ENCODE measurements at places on chromosomes 4 and X.
A peak's percentile ranks its signal among the peaks of the same experiment; 100 is the strongest.

GRCh38 chr4:188428935-188429334 is 289.7 kb downstream of the TRIML1 start:
- peak; percentile 38 for DNase-seq

DNA sequence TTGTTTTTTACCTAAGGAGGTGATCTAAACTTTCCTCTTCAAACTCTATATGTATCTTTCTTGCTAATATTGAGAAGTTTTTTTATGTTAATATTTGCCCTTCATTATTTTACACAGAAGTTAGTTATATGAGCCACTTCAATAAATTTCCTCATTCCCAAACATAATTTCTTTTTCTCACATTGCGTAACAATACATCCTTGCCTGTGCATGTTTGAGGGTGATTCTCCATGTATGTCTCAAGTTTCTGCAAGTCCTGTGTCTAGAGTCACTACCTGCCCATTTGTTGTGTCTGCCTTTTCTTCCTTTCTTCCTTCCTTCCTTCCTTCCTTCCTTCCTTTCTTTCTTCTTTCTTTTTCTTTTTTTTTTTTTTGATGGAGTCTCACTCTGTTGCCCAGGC is 2057.9 kb downstream of the PCDH7 start:
- no peak for DNase-seq

GRCh38 chr4:139849219-139849618 is 183.6 kb downstream of the MGST2 start:
- no peak for DNase-seq

DNA sequence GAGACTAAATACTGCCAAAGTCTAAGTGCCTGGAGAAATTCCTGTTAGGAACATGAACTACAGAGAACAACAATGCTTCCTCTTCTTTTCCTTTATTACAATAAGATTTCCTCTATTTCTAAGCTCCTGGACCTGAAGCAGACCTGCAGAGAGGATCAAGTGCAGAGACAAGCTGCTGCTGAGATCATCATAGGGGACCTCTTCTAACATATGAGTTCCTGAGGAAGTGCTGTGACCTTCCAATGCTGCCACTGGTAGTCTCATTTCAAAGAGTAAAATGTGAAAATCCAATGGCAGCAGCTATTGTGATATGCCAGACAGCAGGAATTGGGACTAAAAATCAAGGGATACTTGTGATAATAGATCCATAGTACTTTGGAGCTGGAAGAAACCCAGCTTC is 28.0 kb downstream of the CCNG2 start:
- no peak for DNase-seq

DNA sequence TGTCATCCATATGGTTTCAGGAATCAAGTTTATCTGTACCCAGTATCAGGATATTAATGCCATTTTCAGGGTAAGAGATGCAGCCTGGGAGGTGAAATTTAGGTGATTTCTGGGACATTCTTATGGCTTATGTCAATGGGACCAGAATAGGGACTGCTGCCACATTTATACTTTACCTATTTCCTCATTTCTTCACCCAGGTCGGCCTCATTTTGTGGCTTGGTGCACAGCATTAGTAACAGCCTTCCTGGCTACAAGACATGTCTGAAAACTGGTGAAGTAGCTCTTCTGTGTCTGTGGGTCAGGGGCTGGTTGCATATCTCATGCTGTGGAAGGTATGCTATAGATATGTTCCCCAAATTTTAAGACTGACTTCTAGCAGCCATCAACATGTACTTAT is 284.8 kb downstream of the AFF2 start:
- no peak for DNase-seq

DNA sequence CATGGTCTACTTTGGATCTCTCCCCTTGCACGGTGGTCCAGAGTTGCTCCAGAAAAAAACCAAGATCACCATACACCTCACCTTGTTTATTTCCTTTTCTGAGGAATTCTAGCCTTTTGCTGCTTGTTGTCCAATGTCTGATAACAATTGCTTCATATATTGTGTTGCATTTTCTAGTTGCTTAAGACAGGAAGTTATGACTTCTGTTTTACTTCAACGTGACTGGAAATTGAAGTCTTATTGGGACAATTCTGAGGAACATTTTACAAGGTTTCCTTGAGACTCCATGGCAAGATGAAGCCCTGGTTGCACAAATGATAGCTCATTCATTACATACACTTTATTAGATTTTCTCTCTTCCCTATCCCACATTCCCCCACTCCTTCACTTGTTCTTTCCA is 5.2 kb downstream of the CXCL1 start:
- no peak for DNase-seq

- no peak for DNase-seq
Observed at GRCh38 chr4:136858903-136859302, 673.4 kb downstream of the PCDH18 start.

DNA sequence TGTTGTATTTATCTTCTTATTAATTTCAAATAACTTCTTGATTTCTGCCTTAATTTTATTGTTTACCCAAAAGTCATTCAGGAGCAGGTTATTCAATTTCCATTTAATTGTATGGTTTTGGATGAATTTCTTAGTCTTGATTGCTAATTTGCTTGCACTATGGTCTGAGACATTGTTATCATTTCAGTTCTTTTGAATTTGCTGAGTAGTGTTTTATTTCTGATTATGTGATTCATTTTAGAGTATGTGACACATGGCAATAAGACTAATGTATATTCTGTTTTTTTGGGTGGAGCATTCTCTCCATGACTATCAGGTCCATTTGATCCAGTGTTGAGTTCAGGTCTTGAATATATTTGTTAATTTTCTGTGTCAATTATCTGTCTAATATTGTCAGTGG is 236.7 kb downstream of the EDA2R start:
- no peak for DNase-seq

DNA sequence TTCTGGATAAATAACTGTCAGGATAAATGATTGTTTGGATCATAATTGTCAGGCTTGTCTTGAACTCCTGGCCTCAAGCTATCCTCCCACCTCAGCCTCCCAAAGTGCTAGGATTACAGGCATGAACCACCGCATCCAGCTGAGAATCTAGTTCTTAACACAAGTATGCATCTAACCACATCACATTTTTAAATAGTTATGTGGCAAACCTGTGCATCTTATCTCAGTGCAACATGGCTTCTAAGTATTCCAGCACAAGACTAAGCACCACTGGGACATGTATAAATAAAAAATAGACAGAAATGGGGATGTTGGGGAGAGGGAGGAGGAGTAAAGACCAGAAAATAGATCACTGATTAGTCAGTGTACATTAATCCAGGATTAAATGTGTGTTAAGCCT is 74.7 kb upstream of the TBL1X start:
- DNase-seq, result no peak

- no peak for DNase-seq
Observed at GRCh38 chrX:82134378-82134777, 932.5 kb downstream of the SH3BGRL start.

DNA sequence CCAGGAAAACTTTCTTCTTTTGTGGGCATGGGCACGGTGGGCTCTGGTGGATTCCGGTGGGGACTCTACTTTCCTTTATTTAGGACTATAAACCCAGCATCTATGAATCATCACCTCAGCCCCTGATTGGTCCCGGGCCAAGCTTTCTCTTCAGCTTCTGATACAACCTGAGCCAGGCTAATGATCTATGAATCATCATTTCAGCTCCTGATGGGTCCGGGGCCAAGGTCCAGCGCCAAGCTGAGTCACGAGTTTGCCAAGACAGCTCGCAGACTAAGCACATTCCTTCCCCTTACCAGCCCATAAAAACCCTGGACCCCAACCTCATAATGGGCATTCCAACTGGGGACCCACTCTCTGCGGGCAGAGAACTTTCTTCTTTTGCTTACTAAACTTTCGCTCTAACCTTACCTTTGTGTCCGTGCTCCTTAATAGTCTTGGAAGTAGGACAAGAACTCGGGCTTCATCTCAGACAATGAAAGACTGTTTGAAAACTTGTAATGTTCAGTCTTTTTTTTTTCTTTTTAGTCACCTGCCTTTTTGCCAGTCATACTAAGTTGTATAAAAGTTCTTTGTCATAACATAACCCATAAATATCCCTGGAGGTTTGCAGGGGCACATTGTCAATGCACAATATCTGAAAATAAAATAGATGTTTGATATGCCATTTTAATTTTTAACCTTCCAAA is 904.9 kb upstream of the EPHA5 start:
- no peak for DNase-seq

GRCh38 chr4:136562834-136563233 is 969.5 kb downstream of the PCDH18 start:
- no peak for DNase-seq

DNA sequence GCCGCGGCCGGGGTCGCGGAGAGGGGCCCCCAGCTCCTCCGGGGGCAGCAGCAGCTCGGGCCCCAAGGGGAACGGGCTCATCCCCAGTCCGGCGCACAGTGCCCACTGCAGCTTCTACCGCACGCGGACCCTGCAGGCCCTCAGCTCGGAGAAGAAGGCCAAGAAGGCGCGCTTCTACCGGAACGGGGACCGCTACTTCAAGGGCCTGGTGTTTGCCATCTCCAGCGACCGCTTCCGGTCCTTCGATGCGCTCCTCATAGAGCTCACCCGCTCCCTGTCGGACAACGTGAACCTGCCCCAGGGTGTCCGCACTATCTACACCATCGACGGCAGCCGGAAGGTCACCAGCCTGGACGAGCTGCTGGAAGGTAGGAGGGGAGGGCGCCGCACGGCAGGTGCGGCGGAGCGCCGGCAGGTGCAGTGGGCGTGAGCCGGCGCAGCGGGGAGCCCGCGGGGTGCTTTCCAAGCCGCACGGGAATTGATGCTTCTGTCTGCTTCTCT is 886 bp downstream of the DCLK2 start:
- peak; percentile 60 for DNase-seq

DNA sequence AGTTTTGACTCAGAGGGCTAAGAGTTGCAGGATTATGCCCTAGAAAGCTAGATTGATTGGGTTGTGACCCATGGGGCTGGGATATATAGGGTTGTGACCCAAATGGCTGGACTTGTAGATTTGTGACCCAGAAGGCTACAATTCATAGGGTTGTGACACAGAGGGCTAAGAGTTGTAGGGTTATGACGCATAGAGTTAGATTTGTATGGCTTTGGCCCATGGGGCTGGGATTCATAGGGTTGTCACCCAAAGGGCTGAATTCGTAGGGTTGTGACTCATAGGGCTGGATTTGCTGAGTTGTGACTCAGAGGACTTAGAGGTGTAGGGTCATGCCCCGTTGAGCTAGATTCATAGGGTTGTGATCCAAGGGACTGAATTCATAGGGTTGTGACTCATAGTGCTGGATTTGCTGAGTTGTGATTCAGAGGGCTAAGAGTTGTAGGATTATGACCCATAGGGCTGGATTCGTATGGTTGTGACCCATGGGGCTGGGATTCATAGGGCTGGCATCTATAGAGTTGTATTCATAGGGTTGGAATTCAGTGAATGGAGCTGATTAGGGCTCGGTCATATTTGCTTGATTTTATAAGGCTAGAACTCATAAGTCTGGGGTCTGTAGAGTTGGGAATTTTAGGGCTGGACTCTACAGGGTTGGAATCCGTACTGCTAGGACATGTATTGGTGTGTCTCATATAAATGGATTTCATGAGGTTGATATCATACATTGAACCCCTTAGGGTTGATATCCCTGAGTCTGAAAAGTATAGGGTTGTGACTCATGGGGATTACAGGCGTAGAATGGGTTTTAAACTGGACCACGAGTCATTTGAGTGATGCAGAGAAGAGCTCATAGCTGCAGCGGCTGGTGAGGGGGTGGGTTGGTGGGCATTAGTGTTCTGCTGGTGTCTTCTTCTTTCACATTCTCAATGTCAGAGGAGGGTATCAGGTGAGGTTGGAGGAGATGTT is 125.7 kb downstream of the CRLF2 start:
- no peak for DNase-seq

DNA sequence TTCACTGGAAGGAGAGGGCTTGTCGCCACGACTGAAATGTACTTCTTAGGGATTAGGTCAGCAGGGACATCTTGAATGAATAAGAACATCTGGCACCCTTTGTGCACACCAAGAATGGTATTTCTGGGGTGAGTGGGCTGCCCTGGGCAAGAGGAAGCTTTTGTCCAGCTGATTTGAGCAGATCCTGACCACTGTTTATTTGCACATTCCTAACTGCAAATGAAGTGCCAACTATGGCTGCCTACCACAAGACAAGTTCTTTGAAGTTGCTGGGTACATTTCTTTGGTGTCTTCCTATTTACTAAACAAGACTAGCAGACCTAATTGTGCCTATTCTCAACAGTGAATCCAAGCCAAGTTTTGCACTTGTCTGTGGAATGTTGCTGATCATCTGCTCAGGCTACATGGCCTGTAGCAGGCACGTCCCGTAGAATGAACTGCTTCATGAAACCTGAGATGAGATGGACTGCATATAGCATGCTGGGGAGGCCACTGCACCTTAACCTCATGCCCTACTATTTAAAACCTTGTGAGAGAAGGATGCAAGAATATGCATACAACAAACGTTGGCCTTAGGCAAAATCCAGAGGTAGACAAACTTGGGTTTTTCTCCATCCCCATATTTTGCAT is 45.0 kb downstream of the PIR start:
- no peak for DNase-seq

GRCh38 chr4:22712529-22712928 is 19.8 kb downstream of the GBA3 start:
- DNase-seq, result no peak

DNA sequence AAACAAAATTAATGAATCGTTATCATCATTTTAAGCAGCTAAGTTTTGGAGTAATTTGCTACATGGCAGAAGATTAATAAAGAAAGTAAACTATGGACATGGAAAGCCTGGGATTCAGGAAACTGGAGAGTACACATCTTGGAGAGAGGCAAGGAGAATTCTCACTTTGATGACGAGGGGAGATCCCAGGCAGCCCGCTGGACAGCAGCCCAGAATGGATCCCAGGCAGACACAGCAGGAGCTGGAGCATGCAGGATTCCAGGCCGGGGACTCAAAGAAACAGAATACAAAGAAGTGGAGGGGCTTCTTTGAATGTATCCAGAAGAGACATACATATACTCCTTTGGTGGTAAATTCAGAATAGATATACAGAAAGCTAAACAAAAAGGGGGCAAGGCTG is 118.0 kb upstream of the ATP6AP2 start:
- DNase-seq, result no peak

DNA sequence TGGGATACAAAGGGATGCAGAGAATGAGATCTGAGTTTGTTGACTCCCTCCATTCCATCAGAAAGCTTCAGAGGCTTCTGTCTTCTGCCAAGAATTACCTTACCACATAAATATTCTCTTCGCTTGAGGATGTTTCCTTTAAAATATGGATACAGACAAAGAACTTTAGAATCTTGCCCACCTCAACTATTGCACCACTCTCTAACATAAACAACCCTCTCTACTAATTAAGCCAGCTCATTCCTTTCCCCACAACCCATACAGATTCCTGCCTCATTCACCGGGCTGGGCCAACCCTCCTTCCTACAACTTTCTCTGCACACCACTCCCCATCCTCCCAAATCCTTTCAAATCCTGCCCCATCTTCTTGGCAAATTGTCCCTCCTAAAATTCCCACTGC is 315.8 kb downstream of the RAB28 start:
- DNase-seq, result no peak

- no peak for DNase-seq
Observed at GRCh38 chrX:46620505-46620904, 46.9 kb downstream of the CHST7 start.

- DNase-seq, result no peak
Observed at GRCh38 chrX:49710744-49711319, 15.0 kb upstream of the PAGE1 start.

All from iPS-NIHi11 (cell line).